RWPE2 (cell line): ENCODE measurements at places on chromosomes 11 and 22.

GRCh38 chr11:95279921-95280868, 49.2 kb upstream of the SESN3 start:
- DNase-seq: no peak

- no peak for DNase-seq
Observed at GRCh38 chr22:44670220-44670988, 31.6 kb upstream of the PRR5 start.

DNA sequence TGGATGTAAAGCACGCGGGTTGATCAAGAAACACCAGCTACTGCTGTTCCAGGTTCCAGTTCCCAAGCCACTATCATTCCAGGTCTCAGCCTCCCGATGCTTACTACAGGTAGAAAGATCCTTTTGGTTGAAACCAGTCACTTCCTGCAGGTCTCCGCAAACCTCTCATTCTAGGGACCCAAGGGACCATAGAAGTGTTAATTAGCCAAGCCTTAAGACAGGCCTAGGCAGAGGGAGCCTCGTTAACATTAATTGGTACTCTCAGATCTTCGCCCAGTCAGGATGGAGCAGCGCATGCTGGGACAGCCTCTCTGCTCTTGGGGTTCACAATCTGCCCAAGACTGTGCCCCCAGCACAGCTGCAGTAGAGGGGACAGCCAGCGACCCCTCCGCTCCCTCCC, 11.2 kb upstream of the OAF start:
- DNase-seq: no peak

DNA sequence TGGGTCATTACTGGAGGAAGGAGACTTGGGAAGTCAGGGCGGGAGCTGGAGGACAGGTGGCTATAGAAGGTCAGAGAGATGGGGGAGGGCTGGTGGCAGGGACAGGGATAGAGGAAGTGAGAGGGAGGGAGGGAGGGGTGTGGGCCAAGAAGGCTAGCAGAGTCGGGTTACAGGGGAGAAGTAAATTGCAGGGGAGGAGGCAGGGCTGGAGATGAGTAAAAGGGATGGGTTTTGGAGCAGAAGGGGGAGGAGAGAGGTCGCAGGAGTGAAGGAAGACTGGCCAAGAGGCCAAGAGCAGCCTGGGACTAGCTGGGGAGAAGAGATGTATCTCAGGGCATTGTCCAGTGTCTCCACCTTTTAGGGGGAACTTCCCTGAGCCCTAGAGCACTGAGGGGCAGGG, 33.0 kb downstream of the LRRC10B start:
- DNase-seq: no peak

DNA sequence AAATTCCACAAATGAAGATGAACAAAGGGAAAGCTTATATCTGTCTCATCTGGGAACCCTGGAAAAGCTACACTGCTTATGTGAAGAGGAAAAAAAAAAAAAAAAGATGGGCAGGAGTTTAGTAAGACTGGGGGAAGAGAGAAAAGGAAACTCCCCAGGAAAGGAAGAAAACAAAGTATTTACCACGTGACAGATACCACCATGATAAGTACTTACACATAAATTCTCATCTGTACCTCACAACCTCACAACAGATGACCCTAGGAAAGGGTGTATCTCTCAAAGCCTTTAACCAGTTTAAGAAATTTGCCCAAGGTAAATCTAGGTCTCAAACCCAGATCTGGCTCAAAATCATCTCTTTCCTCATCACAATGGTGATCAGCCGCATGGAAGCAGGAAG, 77.1 kb downstream of the GAB2 start:
- DNase-seq: no peak

- DNase-seq: no peak
Observed at GRCh38 chr11:45082744-45083543, 63.5 kb upstream of the PRDM11 start.

DNA sequence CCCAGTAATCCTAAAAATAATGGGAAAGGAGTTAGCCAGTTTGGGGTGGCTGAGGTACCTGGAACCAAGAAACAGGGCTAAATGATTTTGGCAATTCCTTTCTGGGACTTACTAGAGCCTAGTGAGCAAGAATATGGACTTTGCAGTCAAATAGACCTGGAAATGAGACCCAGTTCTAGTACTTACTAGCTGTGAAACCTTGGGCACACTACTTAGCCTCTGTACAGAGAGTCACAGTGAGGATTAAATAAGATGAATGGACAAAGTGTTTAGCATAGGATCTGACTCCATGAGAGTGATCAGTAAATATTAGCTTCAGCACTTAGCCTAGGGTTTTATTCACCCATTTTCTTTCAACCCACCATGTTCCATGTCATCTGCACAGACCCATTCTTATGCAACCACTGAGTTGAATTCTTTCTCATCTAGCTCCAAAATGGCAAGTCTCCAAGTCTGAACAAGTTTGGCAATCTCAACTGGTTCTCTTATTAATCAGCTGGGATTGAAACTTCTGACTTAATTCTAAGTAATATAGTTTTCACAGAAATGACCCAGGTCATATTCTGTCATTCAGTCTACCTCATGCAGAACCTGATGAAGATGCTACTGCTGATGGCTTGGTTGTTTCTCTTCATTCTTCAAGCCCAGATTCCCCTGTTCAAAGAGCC, 15.0 kb upstream of the SORL1 start:
- no peak for DNase-seq

GRCh38 chr11:76617553-76618265, 52.8 kb downstream of the LRRC32 start:
- no peak for DNase-seq

- no peak for DNase-seq
Observed at GRCh38 chr11:69000831-69001242, 12.2 kb downstream of the MRGPRF start.

- no peak for DNase-seq
Observed at GRCh38 chr11:62832336-62833234, at the start of gene TEX54. Gene TEX54 (minus strand): TSS chr11:62832841.

DNA sequence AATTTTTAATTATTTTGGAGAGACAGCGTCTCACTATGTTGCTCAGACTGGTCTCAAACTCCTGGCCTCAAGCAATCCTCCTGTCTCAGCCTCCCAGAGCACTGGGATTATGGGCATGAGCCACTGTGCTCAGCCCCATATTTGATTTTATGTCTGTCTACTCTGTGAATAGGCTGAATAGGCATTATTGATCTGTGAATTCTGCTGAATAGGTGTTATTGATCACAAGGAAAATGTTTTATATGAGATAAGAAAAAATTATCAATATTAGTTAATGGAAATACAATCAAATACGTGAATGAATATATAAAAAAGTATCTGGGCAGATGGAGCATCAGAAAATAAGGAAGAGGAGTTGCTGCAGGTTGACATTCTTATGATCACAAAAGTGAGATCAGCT, 483.4 kb upstream of the LARGE1 start:
- DNase-seq: no peak

GRCh38 chr11:112655371-112655770, 305.8 kb upstream of the NCAM1 start:
- no peak for DNase-seq

DNA sequence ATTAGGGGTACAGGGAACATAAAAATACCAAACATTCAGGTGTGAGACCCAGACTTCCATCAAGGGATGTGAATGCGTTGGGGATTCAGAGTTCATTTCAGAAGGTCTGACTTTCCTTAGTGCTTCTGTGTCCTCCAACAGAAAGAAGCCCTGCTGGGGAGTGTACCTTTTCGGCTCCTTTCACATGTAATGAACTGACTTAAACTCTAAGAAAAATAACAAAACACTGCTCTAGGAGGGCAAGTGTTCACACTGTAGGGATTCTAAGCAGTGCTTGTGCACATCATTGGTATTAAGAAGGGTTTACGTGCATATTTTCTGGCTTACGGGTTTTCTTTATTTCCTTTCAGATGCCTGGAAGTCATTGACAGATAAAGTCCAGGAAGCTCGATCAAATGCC, 15.7 kb upstream of the TTC36 start:
- DNase-seq: no peak

DNA sequence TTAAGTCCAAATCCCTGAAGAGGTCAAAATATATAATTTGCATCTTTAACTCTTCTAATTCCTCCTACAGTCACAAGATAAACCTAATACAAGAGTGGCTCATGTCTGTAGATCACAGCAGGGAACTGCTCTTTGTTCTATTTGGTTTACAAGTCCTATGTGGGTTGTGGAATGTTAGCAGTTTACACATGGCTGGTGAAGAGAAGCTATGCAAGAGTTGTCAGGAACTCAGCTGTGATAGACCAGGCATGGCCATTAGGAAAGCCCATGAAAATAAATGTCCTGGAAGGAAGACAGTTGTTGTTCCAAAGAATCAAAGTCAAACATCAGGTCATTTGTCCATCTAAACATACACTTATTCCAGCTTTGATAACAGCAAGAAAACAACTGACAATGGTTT, 312.4 kb upstream of the PITPNB start:
- no peak for DNase-seq

GRCh38 chr22:22811016-22812009, 76.3 kb upstream of the IGLL5 start:
- DNase-seq: no peak
